ENCODE measurements at places on chromosomes 3 and 15.
A peak's percentile ranks its signal among the peaks of the same experiment; 100 is the strongest.

- DNase-seq = no peak
Observed at GRCh38 chr3:47162697-47163168, 1.2 kb downstream of the SETD2 start.

DNA sequence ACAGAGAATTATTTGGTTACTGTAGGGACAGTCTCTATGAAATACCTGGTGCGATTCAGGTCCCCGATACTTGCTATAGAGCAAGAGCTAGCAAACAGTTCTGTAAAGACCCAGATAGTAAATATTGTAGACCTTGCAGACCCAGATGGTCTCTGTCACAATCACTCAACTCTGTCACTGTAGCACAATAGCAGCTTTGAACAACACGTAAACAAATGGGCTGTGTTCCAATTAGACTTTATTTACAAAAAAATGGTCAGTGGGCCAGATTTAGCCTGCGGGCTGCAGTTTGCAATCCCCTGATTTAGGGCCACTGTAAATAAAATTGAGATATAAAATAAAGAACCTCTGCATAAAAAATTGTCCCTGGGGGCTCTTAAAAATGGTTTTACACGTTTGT, 127.7 kb downstream of the SV2B start:
- peak; percentile 57 for DNase-seq

DNA sequence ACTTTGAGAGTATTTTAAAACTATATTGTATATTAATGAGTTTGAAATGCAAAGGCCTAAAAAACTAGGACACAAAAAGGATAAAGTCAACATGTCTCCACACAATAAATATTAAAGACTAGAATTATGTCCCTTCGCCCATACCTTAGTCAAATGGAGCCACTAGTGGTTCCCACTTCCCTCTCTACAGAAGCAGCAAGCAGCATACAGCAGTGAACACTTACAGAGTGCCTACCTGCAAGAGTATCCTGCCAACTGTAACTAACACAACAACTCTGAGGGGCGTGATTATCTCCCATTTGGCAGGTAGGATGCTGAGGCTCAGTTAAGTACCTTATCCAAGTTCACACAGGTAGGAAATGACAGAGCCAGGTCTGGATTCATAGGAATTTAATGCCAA, 17.2 kb downstream of the DYNC1LI1 start:
- DNase-seq = no peak

DNA sequence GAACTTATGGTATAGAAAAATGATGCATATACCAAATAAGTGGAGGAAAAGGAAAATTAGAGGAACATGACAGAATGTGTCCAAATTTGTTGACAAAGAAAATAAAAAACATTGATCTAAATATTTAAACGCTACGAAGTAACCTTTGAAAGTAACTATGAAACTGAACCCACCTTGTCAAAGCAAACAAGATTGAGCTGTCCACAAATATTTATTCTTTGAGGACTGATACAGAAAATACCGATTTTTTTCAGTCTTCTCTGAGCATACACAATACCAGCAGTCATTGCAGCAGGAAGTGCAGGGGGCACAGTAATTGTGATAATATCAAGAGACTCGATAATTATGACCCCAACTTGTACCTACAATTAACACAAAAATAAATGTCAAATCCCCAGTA, 40.0 kb downstream of the ATP13A3 start:
- DNase-seq = no peak

All from NCI-H1694 treated with DMSO at 0.1 percent for 48 hours (cell line).